ENCODE measurements at places on chromosomes 5 and 9. TPM values are rescaled to one million over a fixed set of nuclear protein-coding genes. Genes with fewer than 3 reads are reported as not detected.

SLCO6A1 gene
- total RNA-seq, result not detected

ANKRD55 gene
- total RNA-seq, result 0.18 TPM

CRHBP gene
- total RNA-seq, result not detected

DMRTA1 gene
- 6.1 TPM for total RNA-seq

MLANA gene
- total RNA-seq, result not detected

RNF224 gene
- total RNA-seq, result not detected

GABBR2 gene
- total RNA-seq, result not detected

ZNF366 gene
- 1.7 TPM for total RNA-seq

PCDHAC2 gene
- total RNA-seq, result 0.58 TPM

LHX3 gene
- total RNA-seq, result not detected

HAPLN1 gene
- 1.4 TPM for total RNA-seq

RLN2 gene
- total RNA-seq, result not detected

MSMP gene
- not detected for total RNA-seq

TCF7 gene
- total RNA-seq, result 9.9 TPM

CDHR2 gene
- total RNA-seq, result 9.8 TPM

MCTP1 gene
- 29.3 TPM for total RNA-seq

Measured in stomach (tissue), 19 donors.